ENCODE measurements at places on chromosomes 16 and 17.
A peak's percentile ranks its signal among the peaks of the same experiment; 100 is the strongest.

DNA sequence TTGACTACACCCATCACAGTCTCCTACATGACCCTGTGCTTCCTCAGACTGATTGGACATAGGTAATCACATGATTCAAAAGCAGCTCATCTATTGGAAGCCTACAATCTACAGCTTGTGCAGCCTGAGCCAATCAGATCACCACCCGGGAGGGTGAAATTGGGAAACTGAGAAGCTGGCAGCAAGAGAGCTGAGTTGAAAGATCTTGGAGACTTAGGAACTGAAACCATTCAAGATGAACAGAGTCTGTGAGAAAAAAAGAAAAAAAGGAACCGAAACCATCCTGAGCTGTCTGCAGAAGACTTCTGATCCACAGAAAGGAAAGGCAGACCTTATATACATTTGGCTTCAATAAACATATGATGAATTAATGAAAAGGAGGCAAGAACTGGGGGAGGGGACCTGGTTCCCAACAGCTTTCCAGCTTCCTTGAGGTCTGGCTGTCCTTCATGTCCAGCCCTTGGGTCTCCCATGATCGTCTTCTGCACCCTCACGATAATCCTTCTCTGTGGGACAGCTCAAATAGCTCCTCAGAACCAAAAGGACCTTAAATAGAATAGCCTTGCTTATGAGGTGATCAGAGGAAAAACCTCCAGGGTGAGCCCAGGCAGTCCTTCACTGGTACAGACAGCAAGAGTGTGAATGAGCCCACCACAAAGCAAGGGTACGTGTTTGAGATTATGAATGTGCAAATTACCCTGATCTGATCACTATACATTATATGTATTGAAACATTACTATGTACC, 32.6 kb downstream of the PLXDC1 start:
- DNase-seq = no peak
- peaks cover 2% of the 10 kb centered on the region for H3K36me3 ChIP-seq
- no peak overlapping the region for H3K4me3 ChIP-seq

DNA sequence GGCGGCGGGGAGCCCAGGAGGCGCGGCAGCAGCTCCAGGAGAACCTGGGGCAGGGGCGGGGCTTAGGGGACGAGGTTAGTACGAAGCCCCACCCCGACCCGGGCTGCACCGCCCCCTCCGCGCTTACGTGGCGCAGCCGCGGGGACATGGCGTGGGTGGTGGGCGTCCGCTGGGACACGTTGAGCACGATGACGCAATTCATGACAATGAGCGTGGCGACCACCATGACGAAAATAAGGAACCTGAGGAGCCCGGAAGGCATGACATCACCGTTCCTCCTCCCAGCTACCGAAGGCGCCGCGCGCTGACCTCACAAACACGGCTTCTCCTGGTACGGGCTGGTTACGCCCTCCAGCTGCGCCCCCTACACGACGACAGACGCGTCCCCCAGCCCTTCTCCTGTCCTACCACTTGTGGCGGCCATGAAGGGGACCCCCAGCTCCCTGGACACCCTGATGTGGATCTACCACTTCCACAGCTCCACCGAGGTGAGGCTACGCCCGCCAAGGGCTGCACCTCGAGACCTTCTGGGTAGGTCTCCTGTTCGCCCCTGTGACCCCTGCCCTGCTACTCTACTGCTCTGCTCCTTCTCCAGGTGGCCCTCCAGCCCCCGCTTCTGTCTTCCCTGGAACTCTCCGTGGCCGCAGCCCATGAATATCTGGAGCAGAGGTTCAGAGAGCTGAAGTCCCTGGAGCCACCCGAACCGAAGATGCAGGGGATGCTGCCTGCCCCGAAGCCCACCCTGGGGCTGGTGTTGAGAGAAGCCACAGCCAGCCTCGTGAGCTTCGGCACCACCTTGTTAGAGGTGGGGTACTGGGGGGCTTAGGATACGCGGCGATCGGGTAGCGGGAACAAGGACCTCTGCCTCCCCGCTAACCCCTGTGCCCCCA, at the start of gene C17orf107:
TSS of gene C17orf107 (plus strand) at position 196 of the 890 bp plus-strand sequence. CDS start at position 423, 227 bp downstream.
- DNase-seq = peak; percentile 97
- peak within 1 kb of the TSS; percentile 93 for H3K27ac ChIP-seq
- peaks cover 63% of the 10 kb centered on the region for H3K36me3 ChIP-seq
- peaks cover 37% of the 10 kb centered on the region for H3K4me1 ChIP-seq
- H3K27me3 ChIP-seq = no peaks in the 10 kb centered on the region

DNA sequence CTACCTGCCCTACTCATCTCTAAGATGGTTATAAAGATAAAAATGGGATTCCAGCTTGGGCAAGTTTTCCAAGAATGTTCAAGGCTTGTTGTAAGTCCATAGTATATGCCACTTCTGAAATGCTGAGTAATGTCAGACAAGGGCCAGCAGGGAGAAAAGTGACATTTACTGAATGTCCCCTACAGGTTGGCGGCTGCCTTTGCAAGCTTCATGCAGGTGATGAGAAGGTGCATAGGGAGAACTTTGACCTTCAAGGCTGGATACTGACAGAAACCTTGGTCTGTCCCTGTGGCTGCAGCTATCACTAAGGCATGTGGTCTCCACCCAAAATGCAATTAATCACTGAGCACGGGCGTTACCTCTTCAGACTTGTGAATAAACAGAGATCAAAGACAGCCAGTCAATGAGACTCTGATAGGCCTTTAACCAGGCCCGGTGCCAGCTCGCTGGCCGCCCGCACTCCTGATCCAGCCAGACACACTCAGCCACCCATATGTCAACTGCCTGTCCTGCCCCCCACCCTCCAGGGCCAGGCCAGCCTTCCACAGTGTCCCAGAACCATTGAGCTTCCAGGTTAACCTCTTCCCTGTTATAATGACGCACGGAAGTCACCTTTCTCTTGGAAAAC, 26.8 kb upstream of the AXIN2 start:
- DNase-seq = no peak
- H3K4me3 ChIP-seq = no peak overlapping the region
- peaks cover 4% of the 10 kb centered on the region for H3K4me1 ChIP-seq
- peaks cover 23% of the 10 kb centered on the region for H3K27me3 ChIP-seq
- no peaks in the 10 kb centered on the region for H3K36me3 ChIP-seq

DNA sequence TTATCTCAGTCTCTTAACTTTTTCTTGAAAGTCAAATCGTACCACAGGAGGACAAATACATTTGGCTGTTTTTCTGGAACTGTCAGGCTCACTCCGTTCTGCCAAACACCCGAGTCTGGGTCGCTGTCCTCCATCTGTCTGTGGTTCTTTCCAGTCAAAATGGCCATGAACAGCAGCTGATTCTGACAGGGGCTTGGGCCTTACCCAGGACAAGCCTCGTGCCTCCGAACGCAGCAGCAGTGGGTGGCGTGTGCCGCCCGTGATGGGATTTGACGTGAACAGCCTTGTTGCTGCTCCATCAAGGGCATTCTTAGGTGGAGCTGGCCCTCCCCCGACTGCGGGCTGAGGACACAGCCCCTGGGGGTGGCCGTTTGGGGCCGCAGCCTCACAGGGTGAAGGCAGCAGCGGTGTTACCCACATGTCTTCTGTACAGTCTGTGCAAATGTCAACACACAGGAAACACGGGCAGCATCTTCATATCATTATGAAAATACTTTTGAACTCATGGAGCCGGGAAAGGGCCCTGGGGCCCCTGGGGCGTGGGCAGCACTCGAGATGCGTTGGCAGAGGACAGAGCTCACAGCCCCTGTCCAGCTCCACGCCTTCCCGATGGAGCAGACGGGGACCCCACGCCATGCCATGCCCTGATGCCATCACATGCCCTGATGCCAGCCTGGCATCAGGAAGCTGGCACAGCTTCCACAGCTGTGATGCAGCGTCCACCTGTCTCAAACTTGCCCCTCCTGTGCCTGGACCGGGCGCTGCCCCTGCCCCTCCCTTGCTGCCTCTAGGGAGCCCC, 8.6 kb upstream of the ACSF3 start:
- H3K4me1 ChIP-seq = peaks cover 2% of the 10 kb centered on the region
- H3K36me3 ChIP-seq = no peaks in the 10 kb centered on the region
- peaks cover 38% of the 10 kb centered on the region for H3K27me3 ChIP-seq
- no peak overlapping the region for H3K27ac ChIP-seq
- no peak overlapping the region for H3K4me3 ChIP-seq

- no peak overlapping the region for H3K4me3 ChIP-seq
- no peaks in the 10 kb centered on the region for H3K4me1 ChIP-seq
- H3K27ac ChIP-seq = no peak overlapping the region
- peaks cover 59% of the 10 kb centered on the region for H3K27me3 ChIP-seq
Measured at GRCh38 chr17:78899361-78900260, 3.4 kb downstream of the CEP295NL start.

DNA sequence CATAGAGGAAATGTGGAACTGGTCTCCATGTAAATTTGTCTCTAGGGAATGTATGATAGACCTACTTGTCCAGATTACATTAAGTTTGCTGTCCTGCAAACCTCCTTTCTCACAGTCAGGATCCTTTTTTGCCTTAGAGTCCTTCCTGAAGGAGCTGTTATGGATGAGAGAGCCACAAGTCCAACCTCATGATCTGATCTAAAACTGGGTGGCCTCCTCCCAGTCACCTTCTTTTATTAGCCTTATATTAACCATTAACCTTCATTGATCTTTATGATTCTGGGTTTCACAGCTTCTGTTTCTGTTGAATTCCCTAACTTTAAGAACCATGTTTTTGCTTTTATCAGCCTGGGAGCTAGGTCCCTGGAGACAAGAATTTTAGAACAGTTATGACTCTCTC, 64.1 kb downstream of the NEUROD2 start:
- peaks cover 2% of the 10 kb centered on the region for H3K4me1 ChIP-seq
- DNase-seq = no peak
- H3K4me3 ChIP-seq = no peak overlapping the region
- H3K27ac ChIP-seq = peak overlapping the region; percentile 38
- no peaks in the 10 kb centered on the region for H3K27me3 ChIP-seq

DNA sequence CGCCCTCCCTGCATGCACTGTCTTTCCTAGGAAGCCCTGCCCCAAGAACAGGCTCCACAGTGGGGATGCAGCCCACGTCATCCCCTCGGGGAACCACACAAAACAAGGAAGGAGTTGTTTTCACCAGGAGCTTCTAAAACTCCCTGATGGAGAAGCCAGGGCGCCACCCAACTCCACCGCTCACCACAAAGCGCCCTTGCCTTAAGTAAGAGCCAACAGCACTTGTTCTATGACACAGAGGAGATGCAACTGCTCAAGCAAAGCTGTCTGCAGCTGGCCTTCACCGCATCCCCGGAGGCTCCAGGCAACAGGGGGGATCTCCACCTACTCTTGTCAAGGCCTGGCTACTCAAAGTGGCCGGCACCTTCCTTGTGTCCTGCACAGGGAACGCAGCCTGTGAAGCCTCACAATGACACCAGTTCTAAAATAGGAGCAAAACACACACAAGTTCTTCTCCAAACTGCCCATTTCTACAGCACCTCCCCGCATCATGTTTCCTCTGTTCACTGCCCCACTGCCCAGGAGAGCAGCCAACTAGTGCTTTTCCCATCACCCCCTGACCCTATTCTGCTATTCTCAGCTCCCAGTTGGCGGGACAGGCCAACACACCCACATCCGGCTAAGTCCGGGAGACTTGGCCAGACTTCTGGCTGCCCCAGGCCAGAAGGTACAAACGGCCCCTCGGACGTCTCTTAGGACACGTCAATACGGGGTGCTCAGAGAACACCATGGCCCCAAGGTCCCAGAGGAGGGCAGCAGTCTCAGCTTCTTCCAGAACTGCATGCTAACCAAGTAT, 24.2 kb downstream of the MPG start:
- no peak for DNase-seq
- H3K27me3 ChIP-seq = no peaks in the 10 kb centered on the region
- H3K4me3 ChIP-seq = no peak overlapping the region
- peaks cover 21% of the 10 kb centered on the region for H3K36me3 ChIP-seq

GRCh38 chr17:31627960-31628359, 231.1 kb downstream of the COPRS start:
- H3K36me3 ChIP-seq = no peaks in the 10 kb centered on the region
- no peak overlapping the region for H3K27ac ChIP-seq
- H3K4me3 ChIP-seq = no peak overlapping the region
- peaks cover 44% of the 10 kb centered on the region for H3K27me3 ChIP-seq
- DNase-seq = no peak

GRCh38 chr17:80693511-80693910, 148.9 kb downstream of the RPTOR start:
- H3K36me3 ChIP-seq = peaks cover 6% of the 10 kb centered on the region
- no peaks in the 10 kb centered on the region for H3K27me3 ChIP-seq
- no peak overlapping the region for H3K27ac ChIP-seq
- no peak overlapping the region for H3K4me3 ChIP-seq
- peaks cover 27% of the 10 kb centered on the region for H3K4me1 ChIP-seq

DNA sequence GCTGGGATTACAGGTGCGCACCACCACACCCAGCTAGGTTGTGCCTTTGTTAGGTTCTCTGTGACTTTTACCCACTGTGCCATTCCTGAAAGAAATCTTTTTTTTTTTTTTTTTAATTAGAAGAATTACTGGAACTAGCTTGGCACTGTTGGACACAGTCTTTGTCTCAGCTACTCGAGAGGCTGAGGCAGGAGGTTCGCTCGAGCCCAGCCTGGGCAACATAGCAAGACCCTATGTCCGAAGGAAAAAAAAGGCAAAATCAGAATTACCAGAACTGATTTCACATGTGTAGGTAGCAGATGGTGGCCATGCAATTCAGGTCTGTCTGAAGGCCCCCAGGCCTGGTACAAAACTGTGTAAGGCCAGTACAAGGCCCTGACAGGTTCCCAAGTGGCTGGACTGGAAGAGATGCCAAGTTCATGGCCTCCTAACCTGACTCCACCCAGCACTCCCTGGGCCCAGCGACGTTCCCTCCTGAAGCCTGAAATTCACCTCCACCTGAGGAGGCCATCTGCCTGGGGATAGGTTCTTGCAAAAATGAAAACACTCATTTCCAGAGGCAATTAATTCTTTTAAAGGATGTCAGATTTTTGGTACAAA, 23.0 kb downstream of the CARHSP1 start:
- H3K4me3 ChIP-seq = no peak overlapping the region
- no peaks in the 10 kb centered on the region for H3K27me3 ChIP-seq
- no peak for DNase-seq
- peak overlapping the region; percentile 11 for H3K27ac ChIP-seq
- H3K36me3 ChIP-seq = peaks cover 15% of the 10 kb centered on the region

GRCh38 chr17:13287226-13287625, 269.4 kb upstream of the ELAC2 start:
- H3K4me3 ChIP-seq = no peak overlapping the region
- no peak for DNase-seq
- H3K36me3 ChIP-seq = no peaks in the 10 kb centered on the region
- peaks cover 5% of the 10 kb centered on the region for H3K27me3 ChIP-seq
- H3K4me1 ChIP-seq = no peaks in the 10 kb centered on the region

- DNase-seq = no peak
- H3K4me3 ChIP-seq = no peak overlapping the region
- no peaks in the 10 kb centered on the region for H3K4me1 ChIP-seq
- no peaks in the 10 kb centered on the region for H3K27me3 ChIP-seq
- peaks cover 88% of the 10 kb centered on the region for H3K36me3 ChIP-seq
- peak overlapping the region; percentile 81 for H3K27ac ChIP-seq
Measured at GRCh38 chr17:42329025-42329976, 41.0 kb downstream of the STAT5A start.

GRCh38 chr17:37650419-37651003, 7.3 kb upstream of the DDX52 start:
- peaks cover 70% of the 10 kb centered on the region for H3K27me3 ChIP-seq
- no peaks in the 10 kb centered on the region for H3K4me1 ChIP-seq
- H3K36me3 ChIP-seq = no peaks in the 10 kb centered on the region
- H3K4me3 ChIP-seq = no peak overlapping the region
- no peak overlapping the region for H3K27ac ChIP-seq

All from effector memory CD8-positive, alpha-beta T cell (primary cell).